ENCODE measurements at places on chromosomes 11 and 22.
A peak's percentile ranks its signal among the peaks of the same experiment; 100 is the strongest.

GRCh38 chr11:15288863-15289262 lies 174.1 kb downstream of the INSC start:
- DNase-seq: no peak

- DNase-seq: no peak
Observed at GRCh38 chr11:130465263-130465662, 16.8 kb downstream of the ADAMTS15 start.

DNA sequence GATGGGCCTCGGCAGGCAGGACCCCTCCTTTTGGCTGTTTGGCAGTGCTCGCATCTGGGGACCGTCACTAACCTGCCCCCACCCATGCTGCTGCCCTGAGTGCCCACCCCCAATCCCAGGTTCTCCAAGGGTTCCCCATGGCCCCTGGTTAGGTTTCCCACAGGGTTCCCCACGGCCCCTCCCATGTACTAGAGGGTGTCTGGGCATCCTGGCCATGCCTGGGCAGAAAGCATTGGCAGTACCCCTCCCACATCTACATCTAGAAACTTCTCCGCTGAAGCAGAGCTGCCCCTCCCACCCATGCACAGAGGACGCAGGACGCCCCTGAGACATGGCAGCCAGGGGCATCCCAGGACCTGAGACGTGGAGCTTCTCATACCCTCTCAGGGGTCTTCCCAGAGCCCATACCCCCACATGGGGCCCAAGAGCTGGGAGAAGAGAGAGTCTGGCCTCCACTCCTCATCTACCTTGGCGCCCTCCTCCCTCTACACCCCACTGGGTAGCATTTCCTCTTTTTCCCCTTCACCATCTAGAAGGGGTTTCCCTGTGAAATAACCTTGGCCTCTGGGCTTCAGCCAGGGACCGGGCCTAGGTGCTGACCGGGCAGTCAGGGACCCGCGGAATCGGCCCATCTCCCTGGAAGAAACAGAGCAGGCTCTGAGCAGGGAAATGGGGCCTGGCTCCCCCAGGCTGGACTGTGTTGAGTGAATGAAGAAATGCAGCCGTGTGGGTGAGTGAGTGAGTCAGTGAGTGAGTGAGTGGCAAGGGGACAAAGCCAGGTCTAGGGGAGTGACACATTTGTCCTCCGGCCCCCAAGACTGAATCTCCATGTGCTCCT lies 987.3 kb downstream of the BRD1 start:
- no peak for DNase-seq

GRCh38 chr11:2760196-2760871 lies 60.5 kb upstream of the KCNQ1OT1 start:
- no peak for DNase-seq

GRCh38 chr11:80873310-80873999 lies 1432.6 kb upstream of the TENM4 start:
- DNase-seq: no peak

DNA sequence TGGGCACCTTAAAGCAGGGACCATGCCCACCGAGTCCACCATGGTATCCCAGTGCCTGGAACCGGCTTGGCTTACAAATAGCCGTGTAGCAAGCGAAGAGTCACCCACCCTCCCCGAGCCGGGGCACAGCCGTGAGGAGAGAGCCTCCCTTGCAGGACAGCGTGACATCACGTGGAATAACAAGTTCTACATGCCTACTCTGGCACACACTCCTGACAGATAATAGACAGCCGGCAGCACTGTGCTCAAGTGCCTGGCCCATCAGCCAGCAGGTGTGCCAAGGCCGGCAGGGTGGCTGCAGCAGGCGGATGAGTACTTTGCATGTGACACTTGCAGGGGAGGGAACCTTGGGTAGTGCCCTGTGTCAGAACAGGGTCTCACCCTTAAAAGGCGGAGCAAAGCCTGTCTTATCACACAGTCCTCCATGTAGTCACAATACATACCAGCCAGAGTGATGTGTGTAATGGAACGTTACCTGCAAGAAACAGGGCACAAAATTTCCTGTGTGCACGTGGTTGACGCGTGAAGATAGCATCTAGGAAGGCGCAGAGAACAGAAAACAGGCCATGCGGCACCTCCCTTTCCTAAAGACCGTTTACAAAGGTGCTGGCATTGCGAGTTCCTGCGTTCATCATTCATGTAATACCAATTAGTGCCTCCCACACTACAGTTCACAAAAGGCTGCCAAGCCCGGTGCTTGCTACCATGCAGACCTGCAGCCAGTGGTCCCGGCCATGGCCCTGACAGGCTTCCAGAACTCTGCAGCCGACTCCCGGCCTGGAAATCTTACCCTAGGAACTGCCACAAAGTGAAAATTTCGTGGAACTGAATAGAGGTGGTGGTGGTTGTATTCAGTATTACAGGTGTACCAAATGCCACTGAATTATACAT lies 16.4 kb downstream of the TOM1 start:
- DNase-seq: no peak

DNA sequence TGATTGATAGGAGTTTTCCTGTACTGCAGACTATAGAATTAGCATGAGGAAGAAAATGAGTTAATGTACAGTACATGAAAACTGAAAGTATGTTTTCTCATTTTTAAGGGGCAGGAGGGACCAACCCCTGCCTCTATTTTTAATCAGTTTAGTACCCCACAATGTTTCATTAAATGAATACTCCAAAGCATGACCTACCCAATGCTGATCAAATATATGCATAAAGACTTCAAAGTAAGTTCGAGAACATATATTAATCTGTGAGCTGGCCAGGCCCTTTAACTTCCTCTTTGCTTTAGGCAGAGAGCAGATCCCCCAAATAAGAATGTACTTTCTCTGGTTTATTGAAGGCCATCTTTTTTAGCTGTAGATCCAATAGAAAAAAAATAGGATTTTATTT lies 161.0 kb downstream of the FCHSD2 start:
- no peak for DNase-seq

DNA sequence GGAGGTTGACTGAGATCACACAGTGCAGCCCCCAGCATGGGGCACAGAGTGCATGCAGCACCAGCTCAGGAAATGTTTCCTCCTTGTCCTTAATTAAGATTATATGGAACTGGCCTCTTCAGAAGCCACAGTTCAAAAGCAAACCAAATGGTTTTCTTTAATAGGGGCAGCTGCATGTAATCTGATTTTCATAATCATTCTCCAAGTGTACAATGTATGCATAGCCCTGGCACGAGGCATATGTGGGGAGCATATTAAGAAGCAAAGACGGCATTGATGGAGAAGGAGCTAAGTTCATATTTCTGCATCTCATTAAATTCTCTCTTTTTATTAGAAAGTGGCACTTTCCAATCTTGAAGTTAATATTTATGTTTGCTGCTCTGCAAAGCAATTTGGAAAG lies 9.9 kb upstream of the PARVB start:
- no peak for DNase-seq

- DNase-seq: peak; percentile 72
Observed at GRCh38 chr11:124402326-124402922, 3.6 kb upstream of the OR8B3 start.

GRCh38 chr11:36379653-36380052 lies 83.6 kb downstream of the PRR5L start:
- no peak for DNase-seq

GRCh38 chr22:31637447-31637890 lies 24.5 kb downstream of the PISD start:
- no peak for DNase-seq

GRCh38 chr22:44805711-44806110 lies 53.3 kb downstream of the ARHGAP8 start:
- DNase-seq: no peak

DNA sequence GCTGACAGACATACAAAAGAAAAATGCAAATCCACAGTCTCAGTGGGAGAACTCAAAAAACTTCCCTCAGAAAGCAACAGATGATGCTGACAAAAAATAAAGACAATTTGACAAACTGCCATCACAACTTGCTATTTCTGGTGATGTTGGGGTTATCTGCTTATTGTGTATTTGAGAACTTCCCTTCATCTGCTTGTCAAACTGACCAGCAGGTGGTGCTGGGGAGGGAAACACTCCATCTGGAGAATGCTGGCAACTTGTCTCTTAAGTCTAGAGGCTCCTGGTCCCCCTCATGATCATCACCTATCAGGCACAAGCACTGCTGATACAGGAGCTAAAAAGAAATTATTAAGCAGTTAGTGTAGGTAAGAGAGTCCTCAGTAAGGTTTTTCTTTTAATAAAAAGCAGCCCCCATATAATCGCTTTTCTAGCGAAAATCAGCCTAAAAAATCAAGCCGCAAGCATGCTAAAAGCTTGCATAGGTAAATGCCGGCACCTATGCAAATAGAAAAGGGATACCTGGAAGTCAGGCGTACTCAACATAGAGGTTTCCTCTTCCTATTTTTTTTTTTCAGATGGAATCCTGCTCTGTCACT lies 9.8 kb upstream of the FAM111B start:
- no peak for DNase-seq

DNA sequence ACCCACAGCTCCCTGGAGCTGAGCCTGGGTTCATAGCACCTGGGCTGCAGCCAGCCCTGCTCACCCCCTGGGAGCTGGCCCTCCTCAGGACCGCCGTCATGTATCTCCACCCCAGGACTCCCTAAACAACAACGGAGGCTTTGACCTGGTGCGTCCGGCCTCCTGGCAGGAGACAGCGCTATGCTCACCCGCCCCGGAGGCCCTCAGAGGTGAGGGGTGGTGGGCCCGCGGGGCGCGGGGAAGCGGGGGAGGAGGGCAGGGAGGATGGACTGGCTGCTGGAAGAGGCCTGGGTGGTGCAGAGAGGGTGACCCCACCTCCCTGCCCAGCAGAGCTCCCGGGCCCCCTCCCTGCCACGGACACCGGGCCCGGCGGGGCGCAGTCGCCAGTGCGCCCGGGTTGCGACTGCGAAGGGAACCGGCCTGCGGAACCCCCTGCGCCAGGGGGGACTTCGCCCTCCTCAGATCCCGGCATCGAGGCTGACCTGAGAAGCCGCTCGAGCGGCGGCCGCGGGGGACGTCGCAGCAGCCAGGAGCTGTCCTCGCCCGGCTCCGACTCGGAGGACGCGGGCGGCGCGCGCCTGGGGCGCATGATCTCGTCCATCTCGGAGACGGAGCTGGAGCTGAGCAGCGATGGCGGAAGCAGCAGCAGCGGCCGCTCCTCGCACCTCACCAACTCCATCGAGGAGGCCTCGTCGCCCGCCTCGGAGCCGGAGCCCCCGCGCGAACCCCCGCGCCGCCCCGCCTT lies 3.1 kb downstream of the MAPK8IP2 start:
- no peak for DNase-seq

DNA sequence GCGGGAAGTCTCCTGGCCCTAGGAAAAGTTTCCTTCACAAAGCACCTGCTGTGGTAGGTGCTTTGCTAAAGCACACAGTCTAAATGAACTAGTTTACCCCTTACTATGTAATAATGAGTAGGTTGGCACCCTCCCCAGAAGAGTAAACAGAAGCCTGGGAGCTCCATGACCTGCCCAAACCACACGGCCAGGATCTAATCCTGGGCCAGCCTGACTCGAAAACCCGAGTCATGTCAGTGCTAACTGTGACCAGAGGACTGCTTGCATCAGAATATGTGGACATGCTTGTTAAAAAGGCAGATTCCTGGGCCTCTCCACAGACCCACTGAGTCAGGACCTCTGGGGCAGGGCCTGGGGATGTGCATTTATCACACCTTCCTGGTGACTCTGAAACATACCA lies 67.7 kb downstream of the PANX1 start:
- DNase-seq: no peak

DNA sequence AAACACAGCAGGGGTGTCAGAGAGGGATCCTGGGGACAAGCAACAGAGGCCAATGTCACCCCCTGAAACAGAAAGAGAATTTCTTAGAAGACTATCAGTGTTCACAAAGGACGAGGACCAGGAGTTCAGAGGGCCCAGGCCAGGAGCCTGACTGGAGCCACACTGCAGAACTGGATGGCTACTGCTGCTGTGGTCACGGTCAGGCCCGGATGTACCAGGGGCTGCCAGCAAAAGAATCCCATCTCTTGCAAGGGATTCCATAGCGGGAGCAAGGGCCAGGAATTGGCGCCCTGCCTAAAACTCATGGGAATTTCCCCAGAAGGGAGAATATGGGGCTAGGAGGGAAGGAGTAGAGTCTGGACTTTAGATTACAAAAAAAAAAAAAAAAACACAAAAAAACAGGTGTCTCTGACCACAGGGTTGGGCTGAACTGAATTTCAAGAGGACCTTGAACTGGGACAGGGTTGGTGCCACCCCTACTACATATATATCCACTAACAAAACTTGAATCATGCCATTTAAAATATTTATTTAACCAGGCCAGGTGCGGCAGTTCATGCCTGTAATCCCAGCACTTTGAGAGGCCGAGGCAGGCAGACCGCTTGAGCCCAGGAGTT lies 15.7 kb upstream of the KCTD14 start:
- DNase-seq: no peak

DNA sequence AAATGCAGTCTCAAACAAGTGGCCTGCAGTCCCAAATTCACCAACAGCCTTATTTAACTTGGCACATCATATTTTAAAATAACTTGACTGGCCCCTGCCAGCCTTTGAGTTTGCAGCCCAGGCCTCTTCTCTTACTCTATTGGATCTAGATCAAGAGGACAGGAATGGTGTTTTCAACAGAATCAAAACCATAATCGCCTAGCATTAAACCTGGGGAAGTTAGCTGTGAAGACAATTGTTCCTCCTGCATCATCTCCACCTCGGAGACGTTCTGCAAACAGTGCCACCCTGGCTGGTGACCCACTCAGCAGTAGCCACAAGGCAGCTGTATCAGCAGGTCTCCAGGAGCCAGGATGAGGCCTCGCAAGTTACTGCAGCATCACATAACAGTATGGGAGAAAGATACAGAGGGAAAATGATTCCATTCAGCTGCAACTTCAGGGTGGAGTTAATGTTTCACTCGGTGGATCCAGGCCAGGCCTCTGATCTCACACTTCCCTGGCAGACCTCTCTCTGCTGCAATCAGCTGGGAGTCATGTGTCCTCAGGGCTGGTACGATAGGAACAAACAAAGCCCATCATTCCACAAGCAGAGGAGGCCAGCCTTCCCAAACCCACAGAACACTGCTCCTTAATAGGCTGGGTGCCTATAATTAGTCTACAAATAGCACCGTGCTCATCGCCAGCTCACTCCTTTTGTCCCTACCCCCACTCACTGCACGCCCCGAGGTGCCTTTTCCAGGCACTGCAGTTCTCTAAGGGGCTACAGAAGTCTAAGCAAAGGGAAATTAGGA lies 18.6 kb upstream of the SCN2B start:
- DNase-seq: peak; percentile 16

DNA sequence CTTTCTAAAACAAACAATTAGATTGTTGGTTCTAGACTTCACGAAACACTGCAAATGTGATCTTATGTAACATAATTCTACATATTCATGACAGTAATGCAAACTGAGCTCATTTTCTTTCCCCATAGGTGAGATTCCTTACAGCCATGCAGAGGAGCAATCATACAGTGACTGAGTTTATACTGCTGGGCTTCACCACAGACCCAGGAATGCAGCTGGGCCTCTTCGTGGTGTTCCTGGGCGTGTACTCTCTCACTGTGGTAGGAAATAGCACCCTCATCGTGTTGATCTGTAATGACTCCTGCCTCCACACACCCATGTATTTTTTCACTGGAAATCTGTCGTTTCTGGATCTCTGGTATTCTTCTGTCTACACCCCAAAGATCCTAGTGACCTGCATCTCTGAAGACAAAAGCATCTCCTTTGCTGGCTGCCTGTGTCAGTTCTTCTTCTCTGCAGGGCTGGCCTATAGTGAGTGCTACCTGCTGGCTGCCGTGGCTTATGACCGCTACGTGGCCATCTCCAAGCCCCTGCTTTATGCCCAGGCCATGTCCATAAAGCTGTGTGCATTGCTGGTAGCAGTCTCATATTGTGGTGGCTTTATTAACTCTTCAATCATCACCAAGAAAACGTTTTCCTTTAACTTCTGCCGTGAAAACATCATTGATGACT lies 1.5 kb downstream of the OR9G1 start:
- no peak for DNase-seq

GRCh38 chr11:28582506-28582905 lies 474.3 kb downstream of the METTL15 start:
- DNase-seq: no peak

GRCh38 chr22:42317008-42317407 lies 46.6 kb upstream of the TCF20 start:
- DNase-seq: no peak

Measured in amniotic stem cell (primary cell).